ENCODE measurements at places on chromosomes 4 and X. TPM values are rescaled to one million over a fixed set of nuclear protein-coding genes. Genes with fewer than 3 reads are reported as not detected.

Gene FAM47A
- not detected for total RNA-seq

Gene ARHGEF9
- 27.5 TPM for total RNA-seq

Gene PASD1
- not detected for total RNA-seq

Gene FAM200B
- 11.3 TPM for total RNA-seq

Gene TMPRSS11B
- not detected for total RNA-seq

Gene SSX7
- not detected for total RNA-seq

Gene SLC9B1
- total RNA-seq = 1.1 TPM

Gene HPGD
- 13.8 TPM for total RNA-seq

Gene POLN
- total RNA-seq = 9.4 TPM

Gene FGF13
- not detected for total RNA-seq

Gene SGMS2
- 0.37 TPM for total RNA-seq

Gene TECRL
- not detected for total RNA-seq

Gene STOX2
- not detected for total RNA-seq

Gene FMR1NB
- total RNA-seq = not detected

Gene GPR34
- total RNA-seq = 5.4 TPM

Gene EDA
- total RNA-seq = 2.5 TPM

Gene NLGN4X
- not detected for total RNA-seq

Gene USP17L5
- total RNA-seq = not detected

Gene MPC1L
- not detected for total RNA-seq

Gene SERPINA7
- total RNA-seq = not detected

Gene DUX4
- total RNA-seq = not detected

Gene GAGE13
- not detected for total RNA-seq

Gene DGAT2L6
- not detected for total RNA-seq

Gene XG
- total RNA-seq = 0.95 TPM

Gene ZNF711
- 0.54 TPM for total RNA-seq

Gene FAM9B
- total RNA-seq = not detected

Gene PCYT1B
- 0.20 TPM for total RNA-seq

Gene TDO2
- not detected for total RNA-seq

Gene RHOXF2
- not detected for total RNA-seq

Gene TRIM75
- total RNA-seq = not detected

Gene HTT
- total RNA-seq = 78.0 TPM

Gene ZGRF1
- 27.5 TPM for total RNA-seq

Gene VCX3B
- not detected for total RNA-seq

Gene TIMP1
- total RNA-seq = 125 TPM

Gene SLC6A14
- not detected for total RNA-seq

Gene TMEM271
- total RNA-seq = not detected

Gene ARHGAP36
- total RNA-seq = not detected

Gene TLR7
- total RNA-seq = 0.66 TPM

Gene TCEAL7
- total RNA-seq = not detected

Gene CSAG3
- total RNA-seq = 7.4 TPM

Gene LPAR4
- not detected for total RNA-seq

Gene TRPC3
- total RNA-seq = 1.1 TPM

Gene MAGEA2
- total RNA-seq = not detected

Gene ACSL1
- total RNA-seq = 37.5 TPM

Gene XAGE1B
- total RNA-seq = not detected

Gene FAM9C
- 0.05 TPM for total RNA-seq

Gene SSX2
- total RNA-seq = not detected

Gene TRPC5OS
- total RNA-seq = not detected

Gene SLC4A4
- 0.05 TPM for total RNA-seq

Gene GATA1
- not detected for total RNA-seq

Gene STATH
- total RNA-seq = not detected

Gene TXK
- total RNA-seq = 40.8 TPM

Gene TMEM144
- 0.39 TPM for total RNA-seq

Gene KCND1
- 6.3 TPM for total RNA-seq

Gene DDX60
- 97.5 TPM for total RNA-seq

Gene SLC49A3
- 0.66 TPM for total RNA-seq

Gene OTUD6A
- total RNA-seq = not detected

Gene NXF2B
- not detected for total RNA-seq

All from T-helper 1 cell treated with Interleukin-12 subunit alpha and Interleukin-12 subunit beta and Interleukin-4 antibody, amounts not matched to agents 30 ng/mL and 1 ng/mL, for 36 hours (primary cell).